SIG-M5 (cell line): ENCODE measurements at places on chromosomes 1 and 21.
A peak's percentile ranks its signal among the peaks of the same experiment; 100 is the strongest.

GRCh38 chr1:245765230-245766000 lies 610.6 kb downstream of the KIF26B start:
- no peak for DNase-seq

GRCh38 chr21:34904526-34905217 lies 144.4 kb downstream of the RUNX1 start:
- DNase-seq = no peak

DNA sequence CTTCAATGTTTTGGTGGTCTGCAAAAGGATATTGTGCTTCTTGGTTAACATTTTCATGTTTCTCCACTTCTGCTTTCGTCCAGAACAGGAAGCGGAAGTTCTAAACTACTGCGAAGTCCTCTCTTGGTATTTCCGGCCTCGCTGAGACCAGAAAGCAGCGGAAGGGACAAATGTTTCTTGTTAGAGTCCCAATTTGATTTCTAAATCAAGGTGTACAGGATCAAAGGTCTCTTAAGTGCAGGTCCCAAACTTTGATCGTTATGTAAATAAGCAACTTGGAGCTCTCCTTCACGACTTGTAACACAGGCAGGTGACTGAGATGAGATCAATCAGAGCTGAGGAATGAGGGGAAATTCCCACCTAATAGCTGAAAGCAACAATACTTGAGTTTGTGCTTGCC lies 40.1 kb upstream of the HMCN1 start:
- no peak for DNase-seq

GRCh38 chr21:16086121-16086520 lies 356.3 kb downstream of the USP25 start:
- DNase-seq = no peak

- no peak for DNase-seq
Observed at GRCh38 chr1:13818926-13819325, 118.9 kb downstream of the PRDM2 start.

GRCh38 chr1:153402226-153402625 lies 11.4 kb upstream of the S100A8 start:
- DNase-seq = no peak

DNA sequence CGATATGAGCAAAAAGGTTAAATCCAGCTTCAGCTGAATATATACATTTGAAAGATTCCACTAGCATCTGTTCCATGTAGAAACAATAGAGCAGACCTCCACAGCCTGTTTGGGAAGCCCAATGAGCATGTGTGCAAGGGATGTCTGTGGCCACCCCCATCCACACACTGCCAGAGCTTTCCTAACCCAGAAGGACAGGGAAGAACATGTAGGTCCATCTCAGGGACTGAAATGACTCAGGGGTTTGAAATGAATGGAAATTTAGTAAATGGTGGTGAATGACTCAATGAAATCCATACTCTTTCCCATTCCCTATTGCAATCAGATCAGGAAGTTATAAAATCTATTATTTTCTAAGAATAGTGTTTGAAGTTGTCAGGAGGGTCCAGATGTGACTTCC lies 397.2 kb downstream of the DUSP10 start:
- DNase-seq = no peak

DNA sequence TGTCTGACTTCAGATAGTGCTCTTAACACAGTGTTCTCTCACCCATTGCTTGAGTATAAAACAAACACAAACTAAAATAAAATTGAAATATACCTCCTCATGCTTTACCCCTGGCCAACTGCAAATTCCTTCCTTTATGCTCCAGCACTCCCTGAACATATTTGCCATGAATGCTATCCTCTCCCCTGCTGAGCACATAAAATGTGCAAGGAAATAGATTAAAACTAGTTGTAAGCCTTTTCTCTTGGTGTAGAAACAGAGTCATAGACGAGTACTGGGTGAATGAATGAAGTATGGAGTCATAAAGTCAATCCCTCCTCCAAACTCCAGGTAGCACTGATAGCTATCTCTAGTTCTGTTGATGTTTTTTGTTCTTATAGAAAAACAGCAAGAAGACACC lies 2.6 kb downstream of the GPR161 start:
- DNase-seq = no peak

GRCh38 chr1:6497215-6497866 lies 5.9 kb upstream of the PLEKHG5 start:
- DNase-seq = no peak

DNA sequence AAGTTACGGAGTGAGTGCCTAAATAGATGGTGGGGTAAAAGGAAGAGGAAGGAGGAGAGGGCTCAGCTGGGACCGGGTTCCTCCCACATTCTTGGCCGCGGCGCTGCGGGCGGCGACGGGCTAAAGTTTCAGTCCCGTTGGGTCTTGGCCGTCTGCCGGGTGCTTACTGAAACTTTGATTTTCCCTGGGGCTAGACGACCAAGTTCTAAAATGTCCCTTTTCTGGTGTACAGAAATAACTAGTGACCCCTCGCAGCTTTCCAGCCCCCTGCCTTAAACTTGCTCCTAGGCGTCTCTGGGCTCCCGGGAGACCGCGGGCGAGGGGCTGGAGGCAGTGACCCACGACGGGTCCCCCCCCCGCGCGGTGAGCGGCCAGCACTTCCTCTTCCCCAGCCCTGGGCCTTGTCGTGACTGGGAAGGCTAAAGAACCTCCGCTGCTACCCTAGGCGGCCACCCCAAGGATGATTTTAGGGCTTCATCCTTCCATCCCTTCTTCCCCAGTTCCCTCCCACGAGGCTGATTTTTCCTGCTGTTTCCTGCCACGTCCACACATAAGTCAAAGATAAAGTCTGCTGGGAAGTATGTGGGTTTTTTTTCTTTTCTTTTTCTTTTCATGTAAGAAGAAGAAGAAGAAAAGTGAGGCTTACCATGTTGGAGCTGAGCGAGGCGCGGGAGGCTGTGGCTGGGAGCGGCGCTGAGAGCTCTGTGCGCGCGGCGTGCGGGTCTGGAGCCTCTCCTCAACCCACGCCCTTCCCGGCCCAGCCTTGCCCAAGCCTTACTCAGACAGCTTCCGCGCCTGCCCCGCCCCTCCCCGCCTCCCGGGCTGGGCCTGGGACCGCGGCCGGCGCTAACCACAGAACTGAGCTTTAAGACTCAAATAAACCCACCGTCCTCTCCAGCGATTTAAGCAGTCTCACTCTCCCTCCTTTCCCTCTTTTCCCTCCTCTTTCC lies at the start of gene S100A11:
TSS of gene S100A11 (minus strand) at position 738 of the 950 bp plus-strand sequence. CDS start at position 649, 89 bp downstream.
- DNase-seq = peak; percentile 72

- DNase-seq = no peak
Observed at GRCh38 chr1:2248854-2249558, 20.9 kb downstream of the SKI start.

DNA sequence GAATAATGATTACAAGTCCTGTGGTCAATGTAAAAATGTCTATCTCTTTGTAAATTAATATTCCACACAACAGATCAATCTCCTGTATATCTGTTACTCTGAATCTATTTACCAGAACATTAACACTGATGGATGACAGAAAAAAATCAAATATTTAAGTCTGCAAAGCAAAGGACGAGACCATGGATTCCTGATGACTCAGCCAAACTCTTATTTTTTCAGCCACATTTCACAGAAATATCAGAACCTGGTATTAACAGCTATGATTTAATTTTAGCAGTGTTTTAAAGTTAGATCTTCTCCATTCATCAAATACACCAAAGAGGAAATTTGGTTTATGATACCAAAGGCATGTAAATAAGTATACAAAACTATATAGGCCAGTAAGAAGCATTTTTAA lies 46.1 kb downstream of the FAF1 start:
- no peak for DNase-seq

GRCh38 chr1:191698246-191698645 lies 460.0 kb upstream of the RGS18 start:
- no peak for DNase-seq

DNA sequence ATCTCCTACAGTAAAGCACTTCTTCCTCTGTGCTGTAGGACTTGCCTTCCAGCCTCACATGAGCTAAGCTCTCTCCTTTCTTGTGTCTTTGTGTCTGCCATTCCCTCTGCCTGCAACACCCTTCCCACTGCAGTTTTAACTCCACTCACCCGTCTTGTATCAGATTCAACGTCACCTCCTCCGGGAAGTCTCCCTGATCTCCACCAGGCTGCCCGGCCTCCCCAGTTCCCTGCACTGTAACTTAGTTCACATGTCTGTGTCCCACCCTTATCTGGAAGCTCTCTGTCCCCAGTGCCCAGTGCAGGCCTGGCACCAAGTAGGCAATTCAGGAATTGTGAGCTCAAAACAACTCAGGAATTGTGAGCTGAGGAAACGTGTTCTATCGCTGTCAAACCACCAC lies 96.4 kb downstream of the GLIS1 start:
- no peak for DNase-seq

- no peak for DNase-seq
Observed at GRCh38 chr1:30806381-30807317, 49.1 kb upstream of the LAPTM5 start.

DNA sequence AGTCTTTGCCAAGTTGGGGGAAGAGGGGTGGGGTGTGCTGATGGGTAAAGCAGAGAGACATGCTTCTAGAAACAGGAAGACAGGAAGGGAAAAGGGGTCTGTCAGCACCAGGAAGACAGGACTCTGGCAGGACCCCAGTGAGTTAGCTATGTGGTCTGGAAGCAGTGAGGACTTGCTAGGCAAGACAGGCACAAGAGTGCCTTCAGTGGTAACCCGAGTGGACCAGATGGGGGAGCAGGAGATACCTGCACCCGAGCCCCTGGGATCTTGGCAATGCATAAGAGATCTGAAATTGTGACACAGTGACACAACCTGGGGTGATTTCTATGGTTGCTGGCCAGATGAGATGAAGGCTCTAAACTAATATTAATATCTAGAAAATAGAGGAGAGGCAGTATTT lies 7.0 kb downstream of the TLR5 start:
- no peak for DNase-seq

DNA sequence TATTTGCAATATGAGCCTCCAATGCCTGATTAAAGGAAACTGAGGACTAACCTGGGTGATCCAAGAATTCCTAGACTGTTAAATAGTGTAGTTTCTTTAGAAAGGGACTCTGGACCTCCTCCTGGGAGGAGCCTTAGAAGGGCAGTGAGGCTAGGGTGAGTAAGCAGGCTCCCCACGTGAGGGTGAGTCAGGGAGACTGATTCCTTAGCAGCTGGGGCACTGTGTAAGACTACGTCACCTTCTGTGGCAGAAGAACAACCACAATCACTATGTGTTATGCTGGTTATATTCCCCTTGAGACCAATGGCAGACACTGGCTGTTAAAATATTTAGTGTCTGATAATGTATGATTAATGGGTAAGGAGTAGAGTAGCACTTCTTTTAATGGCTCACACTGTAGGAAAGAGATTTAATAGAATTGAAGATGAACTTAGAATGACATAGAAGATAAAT lies 53.3 kb upstream of the SYT14 start:
- DNase-seq = peak; percentile 48

DNA sequence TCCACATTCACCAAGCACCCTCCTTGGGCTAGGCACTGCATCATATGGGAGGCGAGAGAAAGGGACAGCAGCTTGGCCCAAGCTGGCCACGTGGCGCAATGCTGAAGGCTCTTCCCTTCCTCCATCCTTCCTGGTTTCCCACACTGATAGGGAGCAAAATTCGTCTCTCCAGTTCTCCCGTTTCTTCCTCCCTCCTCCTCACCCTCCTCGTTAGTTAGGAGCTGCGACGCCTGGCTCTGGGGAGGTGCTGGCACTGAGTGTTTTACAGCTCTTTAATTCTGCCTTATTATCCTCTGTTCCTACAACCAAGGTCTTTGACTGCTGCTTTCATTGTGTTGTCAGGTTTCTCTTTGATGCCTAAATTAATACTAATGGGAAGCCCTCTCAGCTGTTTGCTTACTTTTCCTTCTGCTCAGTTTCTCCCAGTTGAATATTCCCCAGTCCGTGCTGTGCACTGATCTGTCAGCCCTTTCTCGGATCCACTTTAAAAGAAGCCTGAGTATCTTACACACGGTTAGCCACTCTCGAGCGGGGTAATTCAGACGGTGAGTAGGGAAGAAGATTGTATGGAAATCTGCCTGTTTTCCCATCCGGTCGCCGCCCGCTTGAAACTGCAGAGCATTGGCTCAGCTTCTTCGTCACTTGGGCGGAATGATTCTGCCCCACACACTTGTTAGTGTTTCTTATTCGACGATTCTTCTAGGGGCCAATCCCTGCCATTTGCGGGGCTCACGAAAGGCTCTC lies 56.2 kb upstream of the SMYD2 start:
- DNase-seq = no peak

- DNase-seq = no peak
Observed at GRCh38 chr1:219317762-219318353, 144.2 kb downstream of the LYPLAL1 start.
